ENCODE measurements at places on chromosomes 6 and 20. TPM values are rescaled to one million over a fixed set of nuclear protein-coding genes. Genes with fewer than 3 reads are reported as not detected.

DNA sequence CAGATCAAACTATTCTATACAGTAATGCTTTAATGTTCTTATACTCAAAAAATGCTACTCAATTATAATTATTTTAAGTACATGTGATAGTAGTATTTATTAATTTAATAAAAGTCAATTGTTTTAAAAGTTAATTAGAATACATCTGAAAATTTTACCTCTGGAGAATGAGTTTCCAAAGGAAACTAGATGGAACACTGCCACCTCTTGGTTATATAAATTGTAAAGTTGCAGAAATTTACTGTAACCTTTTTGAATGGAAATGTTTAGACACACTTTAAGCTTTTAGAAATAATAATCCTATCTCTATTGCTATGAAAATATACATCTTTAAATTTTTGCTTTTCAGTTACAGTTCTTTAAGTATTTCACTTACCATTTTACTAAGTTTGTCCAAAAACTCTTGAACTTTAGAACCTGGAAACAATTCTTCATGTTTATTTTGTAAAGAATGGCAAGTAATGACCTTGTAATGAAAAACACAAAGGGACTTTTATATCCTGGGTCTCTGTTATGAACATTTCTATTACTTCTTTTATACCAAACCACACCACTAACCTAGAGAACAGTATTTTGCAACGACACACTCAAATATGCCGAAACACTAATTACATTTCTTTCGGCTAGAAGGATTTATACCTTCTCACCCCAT lies 10.9 kb upstream of the BMP5 start:
- DNase-seq = peak; percentile 37

DNA sequence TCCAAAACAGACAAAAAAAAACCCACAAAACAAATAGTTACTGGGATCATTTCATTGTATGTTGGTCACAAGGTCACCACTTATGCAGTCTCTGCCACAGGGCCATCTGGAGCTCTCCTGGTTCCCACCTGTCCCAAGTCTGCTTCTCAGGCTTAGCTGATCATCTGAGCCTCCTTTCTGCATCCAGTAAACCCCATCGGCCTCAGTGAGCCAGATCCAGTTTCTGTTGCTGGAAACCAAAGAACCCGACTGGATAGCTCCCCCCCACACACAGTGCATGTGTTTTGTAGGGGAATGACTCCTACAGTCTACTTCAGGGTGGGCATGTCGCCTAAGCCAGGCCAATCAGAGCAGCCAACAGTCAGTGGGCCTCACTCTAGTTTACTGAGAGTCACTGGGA lies 233.3 kb downstream of the PREX1 start:
- no peak for DNase-seq

DNA sequence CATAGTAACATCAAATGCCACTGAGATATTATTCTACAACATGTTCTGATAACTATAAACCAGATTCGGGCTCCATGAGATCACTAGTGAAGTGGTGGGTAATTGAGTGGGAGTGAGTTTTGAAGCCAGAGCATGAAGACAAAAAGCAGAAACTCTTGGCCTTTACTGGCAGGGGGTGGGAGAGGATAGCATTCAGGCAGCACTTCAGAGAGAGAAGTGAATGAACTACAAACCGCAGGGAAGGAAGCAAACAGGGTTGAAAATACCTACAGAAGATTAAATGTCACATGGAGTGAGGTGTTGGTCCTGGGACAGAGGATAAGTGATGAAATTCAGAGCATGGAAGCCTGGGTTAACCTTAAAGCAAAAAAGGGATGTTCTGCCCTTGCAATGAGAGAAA lies 250.0 kb downstream of the EPM2A start:
- DNase-seq = no peak

Gene C20orf144
- under 0.01 TPM for total RNA-seq

Gene OR12D3
- total RNA-seq = not detected
